ENCODE measurements at places on chromosomes 11 and 22. TPM values are rescaled to one million over a fixed set of nuclear protein-coding genes. Genes with fewer than 3 reads are reported as not detected.

BIRC2 gene
- 46.7 TPM for total RNA-seq

OR8G5 gene
- total RNA-seq = not detected

HTR3B gene
- not detected for total RNA-seq

ASPHD2 gene
- total RNA-seq = 2.3 TPM

OR6A2 gene
- total RNA-seq = not detected

OR5B21 gene
- not detected for total RNA-seq

- DNase-seq = no peak
These were observed 4.2 kb upstream of the GRK2 start for GRCh38 chr11:67261946-67262681.

- DNase-seq = peak; percentile 3
These were observed 453.5 kb downstream of the OPCML start for GRCh38 chr11:133078591-133079404.

DNA sequence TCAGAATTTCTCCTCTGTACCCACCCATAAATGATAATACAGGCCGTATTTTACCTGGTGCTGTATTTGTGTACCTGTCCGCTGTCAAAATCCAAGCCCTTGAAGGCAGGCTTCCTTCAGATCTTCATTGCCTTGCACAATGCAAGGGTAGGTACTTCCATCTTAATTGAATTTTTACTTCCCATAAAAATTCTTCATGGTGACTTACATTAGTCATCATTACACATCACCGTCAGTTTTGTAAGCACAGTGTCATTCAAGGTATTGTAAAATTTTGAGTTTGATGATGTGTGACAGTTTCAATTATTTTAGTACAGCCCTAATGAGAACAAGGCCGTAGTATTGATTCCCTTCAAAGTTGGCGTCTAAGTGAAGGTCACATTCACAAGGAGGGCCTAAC lies 770 bp upstream of the TSG101 start:
- DNase-seq = peak; percentile 44

DNA sequence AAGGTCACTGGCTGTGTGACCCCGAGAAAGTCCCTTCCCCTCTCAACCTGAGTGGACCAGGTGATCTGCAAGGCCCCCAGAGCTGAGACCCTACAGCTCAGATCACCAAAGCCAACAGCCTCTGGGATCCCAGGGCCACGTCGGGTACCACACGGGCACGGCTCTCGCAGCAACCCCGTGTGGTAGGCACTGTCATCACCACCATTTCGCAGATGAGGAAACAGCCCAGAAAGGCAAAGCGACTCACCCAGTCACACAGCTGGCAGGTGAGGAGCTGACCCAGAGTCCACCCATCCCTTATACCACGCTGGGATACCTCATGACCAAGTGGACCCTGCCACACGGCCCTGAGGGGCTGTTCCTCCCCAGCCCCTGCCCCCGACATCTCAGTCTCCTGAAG lies 2.8 kb downstream of the ATP5MGL start:
- DNase-seq = no peak

GRCh38 chr11:13552784-13553183 lies 57.0 kb upstream of the PTH start:
- no peak for DNase-seq

DNA sequence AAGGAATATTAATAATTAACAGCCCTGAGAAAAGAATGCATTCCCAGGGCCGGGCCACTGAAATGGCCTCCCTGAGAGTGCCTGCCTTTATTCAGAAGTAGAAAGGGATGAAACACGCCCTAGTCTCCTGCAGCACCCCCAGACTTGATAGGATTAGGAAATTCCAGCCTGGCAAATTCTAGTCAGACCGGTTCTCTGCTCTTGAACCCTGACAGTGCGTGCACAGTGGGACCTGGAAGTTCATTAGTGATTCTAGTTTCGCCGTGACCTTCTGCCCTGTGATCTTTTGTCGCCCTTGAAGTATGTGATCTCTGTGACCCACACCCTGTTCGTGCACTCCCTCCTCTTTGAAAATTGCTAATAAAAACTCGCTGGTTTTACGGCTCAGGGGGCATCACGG lies 2.1 kb upstream of the GSTP1 start:
- DNase-seq = peak; percentile 62

DNA sequence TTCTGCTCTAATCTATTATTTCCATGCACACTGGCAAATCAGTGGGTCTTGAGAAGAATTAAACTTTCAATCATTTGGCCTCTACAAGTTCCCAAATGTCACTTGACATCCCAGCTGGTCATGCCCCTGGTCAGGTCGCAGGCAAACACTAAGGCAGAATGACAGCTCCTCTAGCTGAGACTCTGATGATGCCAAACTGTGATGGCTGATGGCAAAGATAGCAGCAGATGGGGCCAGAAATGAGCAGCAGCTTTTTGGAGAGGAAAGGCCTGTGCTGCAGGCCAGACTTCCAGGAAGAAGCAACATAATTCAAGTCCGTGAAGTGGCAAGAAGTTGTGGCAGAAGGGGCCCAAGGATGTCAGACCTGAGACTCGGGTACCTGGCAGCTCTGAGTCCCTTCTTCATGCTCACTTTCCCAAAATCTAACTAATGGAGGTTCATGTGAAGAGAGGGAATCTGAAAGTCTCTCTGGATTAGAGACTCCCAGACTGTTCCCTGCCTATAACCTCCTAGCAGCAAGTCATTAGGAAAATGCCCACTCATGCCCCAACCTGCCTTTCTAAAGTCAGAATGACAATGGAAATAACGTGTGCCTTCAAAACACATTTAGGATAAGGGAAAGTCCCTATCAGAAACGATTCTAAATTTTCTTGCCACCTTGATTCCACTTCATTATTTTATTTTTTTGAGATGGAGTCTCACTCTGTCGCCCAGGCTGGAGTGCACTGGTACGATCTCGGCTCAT lies 9.4 kb upstream of the PMM1 start:
- DNase-seq = no peak

GRCh38 chr11:63832336-63832735 lies 6.6 kb upstream of the MARK2 start:
- no peak for DNase-seq

GRCh38 chr11:8352103-8352875 lies 88.6 kb upstream of the LMO1 start:
- no peak for DNase-seq

DNA sequence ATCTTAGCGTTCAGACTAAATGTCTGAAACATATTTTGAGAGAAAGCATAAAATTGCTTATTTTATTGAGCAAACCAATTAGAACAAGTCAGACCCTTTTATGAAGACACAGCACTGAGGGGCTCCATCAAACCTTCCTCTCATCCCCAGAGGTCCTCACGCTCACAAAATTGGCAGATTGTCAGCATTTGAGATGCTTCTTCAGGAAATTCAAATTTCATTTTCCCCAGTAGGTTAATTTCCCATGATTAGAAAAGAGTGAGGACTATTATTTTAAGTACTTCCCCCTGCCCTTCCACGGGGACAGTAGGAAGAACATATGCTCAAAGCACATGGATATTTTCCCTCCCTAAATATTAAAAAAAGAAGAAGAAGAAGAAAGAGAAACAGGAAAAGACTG lies 851.8 kb downstream of the BRD1 start:
- DNase-seq = no peak

- DNase-seq = no peak
These were observed 21.8 kb upstream of the CSF2RB start for GRCh38 chr22:36891646-36892045.

DNA sequence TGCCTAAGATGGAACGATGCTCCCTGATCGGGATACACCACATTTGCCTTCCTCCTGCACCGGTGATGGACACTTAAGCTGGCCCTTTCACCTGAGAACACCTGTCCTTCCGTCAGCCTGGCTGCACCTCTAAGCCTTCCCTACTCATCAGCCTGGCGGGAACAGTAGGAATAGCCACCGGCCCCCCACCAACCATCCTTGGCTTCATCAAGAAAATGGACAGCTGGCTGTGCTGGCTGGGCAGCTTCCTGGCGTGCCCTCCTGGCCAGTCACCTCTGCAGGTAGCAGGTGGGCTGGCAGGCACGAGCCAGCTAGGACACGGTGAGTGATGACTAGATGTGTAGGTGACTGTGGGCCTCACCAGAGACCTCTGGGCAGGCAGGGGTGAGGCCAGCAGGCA lies 142.8 kb downstream of the CTTN start:
- DNase-seq = no peak

- DNase-seq = no peak
These were observed 69.1 kb downstream of the SLC17A6 start for GRCh38 chr11:22407267-22407666.
